Posterior vena cava (tissue), 2 donors: ENCODE measurements at places on chromosomes 11 and 22. TPM values are rescaled to one million over a fixed set of nuclear protein-coding genes. Genes with fewer than 3 reads are reported as not detected.
A peak's percentile ranks its signal among the peaks of the same experiment; 100 is the strongest.

DNA sequence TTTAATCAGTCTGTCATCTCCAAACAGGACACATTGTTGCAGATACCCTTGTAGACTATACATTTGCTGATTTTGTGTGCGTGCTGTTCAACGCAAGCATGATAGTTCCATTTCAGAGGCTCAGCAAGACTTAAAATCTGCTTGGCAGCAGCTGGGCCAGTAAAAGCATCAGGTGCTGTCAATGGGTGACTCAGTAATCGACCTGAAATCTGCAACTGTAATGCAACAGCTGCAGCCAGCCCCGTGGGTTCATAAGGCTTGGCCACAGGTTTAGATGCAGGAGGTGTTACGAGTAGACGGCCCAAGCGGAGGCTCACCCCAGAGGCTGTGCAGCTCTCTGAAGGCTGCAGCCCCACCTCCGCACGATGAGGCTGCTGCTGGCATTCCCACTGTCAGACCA, 84.6 kb downstream of the NTM start:
- no peak for DNase-seq

DNA sequence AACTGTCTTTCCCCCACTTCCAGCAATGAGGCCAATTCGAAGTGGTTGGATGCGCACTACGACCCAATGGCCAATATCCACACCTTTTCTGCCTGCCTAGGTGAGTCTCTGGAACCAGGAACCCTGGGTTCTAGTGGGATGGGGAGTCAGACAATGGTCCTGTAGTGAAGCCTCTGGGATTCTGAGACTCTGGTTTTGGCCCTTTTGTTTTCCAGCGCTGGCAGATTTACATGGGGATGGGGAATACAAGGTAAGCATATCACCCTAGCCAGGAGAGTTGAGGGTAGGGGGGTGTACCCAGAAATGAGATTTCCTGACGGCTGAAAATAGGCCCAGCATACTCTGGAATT, 530 bp downstream of the BBS1 start:
- DNase-seq: no peak

GRCh38 chr22:44956840-44957767, 52.7 kb downstream of the PHF21B start:
- no peak for DNase-seq

DNA sequence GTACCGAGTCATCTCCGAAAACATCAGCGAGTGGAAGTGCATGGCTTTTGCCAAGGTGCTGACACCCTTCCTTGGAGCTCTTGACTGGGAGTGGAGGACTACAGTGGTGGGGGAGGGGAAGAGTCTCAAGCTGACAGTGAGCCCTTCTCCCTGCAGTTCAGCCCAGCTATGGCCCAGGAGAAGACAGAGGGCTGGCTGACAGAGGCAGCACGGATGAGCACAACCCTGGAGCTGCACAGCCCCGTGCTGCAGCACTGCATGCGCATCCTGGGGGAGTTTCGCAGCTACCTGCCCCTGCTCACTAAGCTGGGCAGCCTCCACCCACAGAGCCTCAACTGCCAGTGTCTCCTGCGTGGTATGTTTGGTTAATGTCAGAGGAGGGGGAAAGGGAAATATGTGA, 41.4 kb downstream of the DNHD1 start:
- no peak for DNase-seq

GRCh38 chr11:65206441-65206841, 24.7 kb downstream of the CAPN1 start:
- peak; percentile 76 for DNase-seq

DNA sequence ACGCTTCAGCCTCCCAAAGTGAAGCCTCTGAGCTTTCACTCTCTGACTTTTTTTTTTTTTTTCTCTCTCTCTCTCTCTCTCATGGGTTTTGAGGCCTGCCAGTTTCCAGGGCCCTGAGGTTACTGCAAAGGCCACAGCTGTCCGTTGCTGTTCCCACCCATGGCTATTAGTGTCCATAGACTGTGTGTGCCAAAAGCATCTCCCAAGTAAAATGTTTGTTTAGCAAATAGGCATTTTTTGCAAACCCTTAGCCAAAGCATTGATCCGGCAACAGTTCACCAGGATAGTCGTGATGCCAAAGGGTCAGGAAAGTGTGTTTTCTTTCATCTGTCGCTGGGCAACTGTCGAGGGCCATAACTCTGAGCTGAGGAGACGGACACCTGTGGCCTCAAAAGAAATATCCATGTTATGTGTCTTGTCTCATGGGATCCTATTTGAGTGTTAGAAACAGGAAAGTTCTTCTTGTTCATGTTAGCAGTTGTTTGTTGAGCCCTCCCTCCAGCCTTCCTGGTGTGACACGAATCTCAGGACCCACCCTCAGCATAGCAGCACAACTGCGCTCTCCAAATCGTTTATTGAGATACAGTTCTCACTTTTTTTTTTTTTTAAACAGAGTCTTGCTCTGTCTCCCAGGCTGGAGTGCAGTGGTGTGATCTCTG, 18.4 kb downstream of the FADS2 start:
- no peak for DNase-seq

DNA sequence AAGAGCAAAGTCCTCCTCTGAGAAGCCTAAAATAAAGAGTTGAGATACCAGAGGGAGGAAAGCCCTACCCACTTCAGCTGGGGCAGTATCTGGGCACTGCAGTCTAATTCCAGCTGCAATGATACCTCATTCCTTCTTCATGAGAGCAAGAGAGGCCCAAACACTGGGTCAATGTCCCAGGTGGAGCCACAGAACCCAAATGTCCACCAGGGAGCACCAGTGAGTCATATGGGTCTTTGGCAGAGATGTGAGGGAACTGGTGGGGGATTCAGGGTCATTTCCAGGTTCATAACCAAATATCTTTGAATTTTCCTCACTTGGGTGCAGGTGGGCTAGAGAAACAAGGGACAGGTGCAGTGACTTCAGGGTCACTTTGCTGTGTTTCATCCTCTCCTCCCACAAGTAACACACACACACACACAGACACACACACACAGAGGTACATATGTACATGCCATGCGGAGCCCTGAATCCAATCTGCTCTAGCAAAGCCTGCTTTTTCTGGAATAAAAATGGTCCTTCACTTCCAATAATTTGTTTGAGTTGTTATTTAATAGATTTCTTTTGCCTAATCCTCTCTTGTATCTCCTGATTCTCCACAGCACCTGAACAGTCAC, 585.4 kb downstream of the SOX6 start:
- no peak for DNase-seq

DNA sequence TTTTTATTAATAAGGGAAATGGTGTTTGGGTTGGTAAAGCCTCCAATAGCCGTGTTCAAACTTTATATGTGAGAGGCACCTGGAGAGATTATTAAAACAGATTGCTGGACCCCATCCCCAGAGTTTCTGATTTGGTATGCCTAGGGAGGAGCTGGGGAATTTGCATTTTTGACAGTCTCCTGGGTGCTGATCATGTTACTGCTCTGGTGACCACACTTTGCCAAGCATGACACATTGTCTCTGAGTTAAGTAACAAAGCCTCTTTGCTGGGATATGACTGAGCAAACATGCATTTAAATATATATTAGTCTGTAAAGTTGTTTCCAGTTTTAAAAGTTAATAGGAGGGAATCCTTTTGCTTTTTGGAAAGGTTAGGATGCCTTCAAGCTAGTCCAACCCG, 140.4 kb downstream of the NAV2 start:
- no peak for DNase-seq

GRCh38 chr22:50734343-50734771, 3.6 kb upstream of the ACR start:
- no peak for DNase-seq

- no peak for DNase-seq
Measured at GRCh38 chr11:77136074-77136473, 8.0 kb downstream of the MYO7A start.

- DNase-seq: no peak
Measured at GRCh38 chr11:117676501-117676900, 120.5 kb downstream of the DSCAML1 start.

DNA sequence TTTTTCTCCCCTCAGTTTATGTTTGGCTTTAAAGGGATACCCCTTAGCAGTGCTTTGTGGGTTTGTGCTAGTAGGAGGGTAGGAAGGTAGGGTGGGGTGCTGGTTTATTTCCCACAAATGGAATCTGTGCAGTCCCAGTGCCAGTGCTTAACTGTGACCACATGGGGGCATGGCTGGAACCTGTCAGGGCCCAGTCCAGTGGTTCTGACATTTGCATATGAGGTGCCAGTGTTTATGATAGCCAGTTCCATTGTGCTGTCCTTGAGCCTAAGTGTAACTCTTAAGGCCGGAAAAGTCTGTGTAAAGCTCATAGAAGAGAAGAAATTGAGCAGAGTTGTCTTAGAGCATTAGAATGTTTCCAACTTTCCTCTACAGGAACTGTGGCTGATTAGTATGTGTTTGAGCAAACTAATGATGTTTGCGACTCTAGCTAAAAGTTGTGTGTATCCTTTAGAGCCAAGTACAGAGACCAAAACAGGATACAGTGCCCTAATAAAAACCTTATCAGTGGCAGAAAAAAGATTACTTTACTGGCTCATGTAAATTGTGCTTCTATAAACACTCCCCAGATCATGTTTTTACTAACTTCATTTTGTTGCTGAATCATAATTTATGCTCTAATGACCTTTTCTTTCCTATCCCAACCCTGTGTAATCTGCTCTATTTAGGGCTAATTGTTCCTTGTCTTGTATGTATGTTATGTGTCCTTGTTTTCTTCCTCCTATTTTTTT, 38.1 kb downstream of the DIXDC1 start:
- no peak for DNase-seq

DNA sequence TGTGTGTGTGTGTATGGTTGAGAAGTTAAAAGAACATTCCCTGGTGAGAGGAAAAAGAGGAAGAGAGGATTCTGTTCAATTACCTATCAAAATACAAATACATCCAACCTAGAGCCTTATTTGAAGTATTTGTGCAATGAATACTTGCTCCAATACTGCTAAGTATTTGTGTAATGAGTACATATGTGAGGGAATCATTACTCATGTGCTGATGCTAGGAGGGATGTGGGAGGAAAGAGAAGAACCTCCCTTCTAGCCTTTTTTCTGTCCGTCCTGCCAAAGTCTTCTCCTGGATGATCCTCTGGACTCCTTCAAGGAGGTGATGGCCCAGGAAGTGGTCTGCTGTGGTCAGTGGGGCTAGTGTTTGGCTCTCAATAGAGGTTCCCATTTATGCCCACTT, 36.0 kb upstream of the ACCSL start:
- DNase-seq: no peak

GRCh38 chr11:18264035-18264434, 2.0 kb upstream of the SAA1 start:
- no peak for DNase-seq

- DNase-seq: peak; percentile 96
Measured at GRCh38 chr11:119356349-119357031, 10.0 kb upstream of the MFRP start.

DNA sequence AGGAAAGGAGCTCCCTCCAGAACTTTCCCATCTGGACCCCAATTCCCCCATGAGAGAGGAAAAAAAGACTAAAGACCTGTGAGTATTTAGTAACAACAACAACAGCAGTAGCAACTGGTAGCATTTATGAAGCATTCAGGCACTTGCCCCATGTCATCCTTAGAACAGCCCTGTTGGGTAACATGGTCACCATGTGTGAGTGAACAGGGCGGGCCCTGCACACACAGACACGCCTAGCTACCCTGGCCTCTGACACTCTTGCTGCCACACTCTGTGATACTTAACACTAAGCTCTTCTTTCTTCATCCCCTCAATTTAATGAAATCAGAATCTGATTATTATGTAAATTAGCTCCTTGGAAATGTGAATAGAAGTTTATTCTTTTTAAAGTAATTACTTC, 26.1 kb upstream of the SLC25A18 start:
- no peak for DNase-seq

- DNase-seq: no peak
Measured at GRCh38 chr11:112223121-112223520, 3.1 kb upstream of the PTS start.

The C1QTNF4 gene
- 7.1 TPM for total RNA-seq

The SLC17A6 gene
- total RNA-seq: not detected

The ZBED5 gene
- total RNA-seq: 40.5 TPM

The XKR3 gene
- total RNA-seq: not detected

The BID gene
- total RNA-seq: 11.8 TPM

The LINC01488 gene
- total RNA-seq: not detected

The PPM1F gene
- 39.4 TPM for total RNA-seq

The HTR3B gene
- not detected for total RNA-seq
